ENCODE measurements at places on chromosomes 3 and 15. TPM values are rescaled to one million over a fixed set of nuclear protein-coding genes. Genes with fewer than 3 reads are reported as not detected.

SAMD7 gene
- total RNA-seq: not detected

BFSP2 gene
- total RNA-seq: not detected

FBXL22 gene
- 29.5 TPM for total RNA-seq

UROC1 gene
- total RNA-seq: not detected

CCR9 gene
- total RNA-seq: not detected

RAB6B gene
- total RNA-seq: 59.1 TPM

CSPG5 gene
- total RNA-seq: 0.22 TPM

FSIP1 gene
- total RNA-seq: 1.2 TPM

Data from left ventricle myocardium inferior (tissue), 1 donor.